ENCODE measurements at places on chromosomes 4 and X.

DNA sequence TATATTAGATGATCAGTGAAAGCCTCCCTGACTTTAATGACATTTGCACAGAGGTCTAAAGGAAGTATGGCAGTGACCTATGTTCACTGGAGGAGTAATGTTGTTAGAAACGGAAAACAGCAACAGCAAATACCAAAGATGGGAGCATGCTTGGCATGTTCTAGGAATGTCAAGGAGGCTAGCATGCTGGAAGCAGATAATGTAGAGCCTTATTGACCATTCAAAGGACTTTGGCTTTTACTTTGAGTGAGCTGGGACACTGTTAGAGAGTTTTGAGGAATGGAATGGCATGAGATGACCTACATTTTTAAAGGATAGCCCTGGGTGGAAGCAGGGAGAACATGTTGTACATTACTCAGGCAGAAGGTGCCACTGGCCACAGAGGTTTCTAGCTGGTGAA is 6.0 kb downstream of the RPA4 start:
- DNase-seq = no peak

DNA sequence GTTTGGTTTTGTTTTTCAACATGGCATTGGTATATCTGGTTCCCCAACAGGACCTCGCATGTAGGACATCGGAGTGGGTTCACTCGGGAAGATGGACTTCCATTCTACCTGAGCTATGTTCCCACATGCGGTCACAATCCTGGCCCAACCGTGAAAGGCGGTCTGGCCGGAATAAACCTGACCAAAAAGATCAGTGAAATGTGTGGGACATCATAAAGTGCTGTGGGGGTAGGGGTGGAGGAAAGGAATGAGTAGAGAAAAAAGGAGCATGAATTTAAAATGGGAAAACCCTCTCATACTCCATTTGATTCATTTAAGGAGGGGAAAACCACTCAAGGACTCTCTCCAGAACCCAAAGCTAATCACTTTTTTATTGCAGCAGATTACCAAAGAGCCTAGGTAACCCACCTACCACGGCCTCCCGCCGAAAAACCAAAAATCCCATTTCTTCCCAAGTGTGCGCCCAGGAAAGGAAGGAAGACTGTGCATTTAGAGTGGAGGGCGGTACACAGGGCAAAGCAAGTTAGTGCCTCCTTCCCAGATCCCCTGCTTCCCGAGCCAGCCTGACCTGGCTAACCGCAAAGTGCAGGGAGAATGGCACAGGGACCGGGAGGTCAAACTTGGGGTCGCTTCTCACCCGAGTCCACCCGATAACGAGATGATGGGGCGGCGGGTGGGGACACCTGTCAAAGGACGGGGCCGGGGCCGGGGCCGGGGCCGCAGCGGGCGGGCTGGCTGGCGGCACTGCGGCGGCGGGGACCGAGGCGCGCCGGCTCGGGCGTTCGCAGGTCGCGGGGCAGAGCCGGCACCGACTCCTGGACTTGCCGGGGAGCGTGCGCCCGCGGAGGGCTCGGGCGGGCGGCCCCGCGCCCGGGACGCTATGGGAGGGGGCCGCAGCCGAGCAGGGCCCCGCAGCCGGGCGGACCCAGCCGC is 669 bp downstream of the TMEM150C start:
- DNase-seq = no peak

GRCh38 chr4:57059890-57060716 is 50.1 kb downstream of the IGFBP7 start:
- no peak for DNase-seq

GRCh38 chr4:113633467-113633866 is 128.1 kb downstream of the CAMK2D start:
- no peak for DNase-seq

DNA sequence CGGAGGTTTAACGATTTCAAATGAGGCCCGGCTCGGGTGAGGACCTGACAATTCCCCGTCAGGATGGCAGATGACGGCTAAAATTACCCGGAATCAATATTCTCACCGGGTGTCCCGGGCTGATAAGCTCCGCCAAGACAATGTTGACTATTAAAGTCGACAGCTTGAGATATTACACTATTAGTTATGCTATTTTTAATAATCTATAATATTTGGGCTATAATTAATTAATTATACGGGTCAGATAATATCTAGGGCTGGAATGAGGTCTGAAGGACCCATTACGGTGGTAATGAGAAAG is 9.4 kb upstream of the NKX1-1 start:
- no peak for DNase-seq

- peak; percentile 74 for DNase-seq
Measured at GRCh38 chr4:23333946-23334878, 555.6 kb downstream of the PPARGC1A start.

- no peak for DNase-seq
Measured at GRCh38 chr4:73734530-73735001, 5.8 kb upstream of the CXCL8 start.

GRCh38 chr4:82739287-82740190 is 59.1 kb downstream of the SCD5 start:
- DNase-seq = peak; percentile 49

Measured in SHP77 (cell line).